Stimulated activated naive CD8-positive, alpha-beta T cell treated with anti-CD3 and anti-CD28 coated beads, Interleukin-15, amount 100 ng/mL, for 72 hours (primary cell): ENCODE measurements at places on chromosomes 6 and 20.

- DNase-seq: no peak
Measured at GRCh38 chr6:108596956-108597355, 36.2 kb downstream of the FOXO3 start.

- DNase-seq: no peak
Measured at GRCh38 chr6:43995137-43995536, 132.1 kb downstream of the MRPL14 start.

GRCh38 chr20:44104798-44105517 lies 82.0 kb downstream of the JPH2 start:
- DNase-seq: no peak

DNA sequence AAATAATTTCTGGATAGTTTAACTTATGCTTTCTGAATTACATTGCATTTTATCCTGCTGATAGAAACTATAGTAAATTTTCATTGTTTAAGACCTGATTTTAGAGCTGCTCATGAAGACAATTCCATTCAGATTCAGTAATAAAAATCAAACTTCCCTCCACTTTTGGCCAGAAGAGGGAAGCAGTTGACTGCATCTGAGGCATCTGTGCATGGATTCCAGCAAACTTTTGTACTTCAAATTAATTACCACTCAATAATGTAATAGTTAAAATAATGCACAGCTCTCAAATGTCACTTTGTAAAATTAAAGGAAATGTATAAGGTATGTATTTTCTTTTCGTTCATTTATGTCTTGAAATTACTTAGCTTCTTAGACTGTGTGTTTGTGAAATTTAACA lies 64.2 kb upstream of the SLC35B3 start:
- no peak for DNase-seq

GRCh38 chr20:21027569-21027968 lies 78.6 kb downstream of the LINC00237 start:
- no peak for DNase-seq

DNA sequence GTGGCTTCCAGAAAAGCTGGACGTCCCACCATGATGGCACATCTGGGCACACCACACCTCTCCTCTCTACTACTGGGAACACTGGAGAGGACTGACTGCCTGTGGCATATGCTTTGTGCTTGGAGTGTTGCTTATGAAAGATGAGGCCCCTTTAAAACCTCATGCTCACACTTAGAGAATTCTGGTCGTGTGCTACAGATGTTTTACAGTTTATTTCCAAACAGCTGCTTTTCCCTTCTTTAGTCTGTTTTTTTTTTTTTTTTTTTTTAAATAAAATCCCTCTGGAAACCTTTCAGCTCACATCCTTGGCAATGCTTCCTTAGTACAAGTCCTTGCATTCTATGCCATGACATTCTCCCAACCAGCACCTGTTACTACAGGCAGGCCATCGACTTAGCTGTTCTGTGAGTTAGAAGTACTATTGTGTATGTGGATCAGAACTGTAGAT lies 60.3 kb downstream of the BMP6 start:
- DNase-seq: no peak

DNA sequence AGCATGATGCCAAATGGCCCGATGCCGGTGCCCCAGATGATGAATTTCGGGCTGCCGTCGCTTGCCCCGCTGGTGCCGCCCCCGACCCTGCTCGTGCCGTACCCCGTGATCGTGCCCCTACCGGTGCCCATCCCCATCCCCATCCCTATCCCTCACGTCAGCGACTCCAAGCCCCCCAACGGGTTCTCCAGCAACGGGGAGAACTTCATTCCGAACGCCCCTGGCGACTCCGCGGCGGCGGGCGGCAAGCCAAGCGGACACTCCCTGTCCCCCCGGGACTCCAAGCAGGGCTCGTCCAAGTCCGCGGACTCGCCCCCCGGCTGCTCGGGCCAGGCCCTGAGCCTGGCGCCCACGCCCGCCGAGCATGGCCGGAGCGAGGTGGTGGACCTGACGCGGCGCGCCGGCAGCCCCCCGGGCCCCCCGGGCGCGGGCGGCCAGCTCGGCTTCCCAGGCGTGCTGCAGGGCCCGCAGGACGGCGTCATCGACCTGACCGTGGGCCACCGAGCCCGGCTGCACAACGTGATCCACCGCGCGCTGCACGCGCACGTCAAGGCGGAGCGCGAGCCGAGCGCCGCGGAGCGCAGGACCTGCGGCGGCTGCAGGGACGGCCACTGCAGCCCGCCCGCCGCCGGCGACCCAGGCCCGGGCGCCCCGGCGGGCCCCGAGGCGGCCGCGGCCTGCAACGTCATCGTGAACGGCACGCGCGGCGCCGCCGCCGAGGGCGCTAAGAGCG lies 144.6 kb downstream of the SOBP start:
- no peak for DNase-seq

DNA sequence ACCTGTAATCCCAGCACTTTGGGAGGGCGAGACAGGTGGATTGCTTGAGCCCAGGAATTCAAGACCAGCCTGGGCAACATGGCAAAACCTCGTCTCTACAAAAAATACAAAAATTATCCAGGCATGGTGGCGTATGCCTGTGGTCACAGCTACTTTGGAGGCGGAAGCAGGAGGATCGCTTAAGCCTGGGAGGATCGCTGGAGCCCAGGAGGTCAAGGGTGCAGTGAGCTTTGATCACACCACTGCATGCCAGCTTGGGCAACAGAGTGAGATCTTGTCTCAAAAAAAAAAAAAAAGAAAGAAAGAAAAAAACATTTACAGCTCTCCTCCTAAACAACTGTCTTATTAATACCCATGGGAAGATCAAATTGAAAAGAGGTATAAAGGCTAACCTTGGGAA lies 8.8 kb upstream of the MYMX start:
- DNase-seq: no peak

DNA sequence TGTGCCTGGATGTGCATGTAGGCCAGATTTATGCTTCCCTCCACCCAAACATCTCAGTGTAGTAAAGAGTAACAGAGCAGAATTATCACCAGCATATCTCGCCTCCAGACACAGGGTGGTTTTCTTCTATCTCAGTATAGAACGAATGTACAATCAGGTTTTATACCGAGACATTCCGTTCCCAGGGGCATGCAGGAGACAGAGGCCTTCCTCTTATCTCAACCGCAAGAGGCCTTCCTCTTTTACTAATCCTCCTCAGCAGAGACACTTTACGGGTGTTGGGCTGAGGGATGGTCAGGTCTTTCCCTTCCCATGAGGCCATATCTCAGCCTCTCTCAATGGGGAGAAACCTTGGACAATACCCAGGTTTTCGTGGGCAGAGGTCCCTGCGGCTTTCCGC lies 36.4 kb upstream of the MC3R start:
- no peak for DNase-seq

DNA sequence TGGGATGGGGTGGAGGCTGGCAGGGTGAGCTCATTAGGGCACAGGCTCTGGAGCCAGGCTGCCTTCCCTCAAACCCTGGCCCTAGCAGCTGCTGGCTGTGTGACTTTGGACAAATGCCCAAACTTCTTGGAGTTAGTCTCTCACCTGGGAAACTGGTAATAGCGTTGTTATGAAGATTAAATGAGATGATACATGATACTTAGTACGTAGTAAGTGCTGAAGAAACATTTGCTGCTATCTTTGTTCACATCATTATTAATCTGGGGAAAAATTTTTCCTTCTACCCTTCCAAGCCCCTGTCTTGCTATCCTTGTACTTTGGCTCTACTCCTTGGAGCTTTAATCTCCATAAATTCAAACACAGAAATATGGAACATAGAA lies 22.3 kb upstream of the PPARD start:
- DNase-seq: no peak

GRCh38 chr6:79610306-79611009 lies 20.7 kb upstream of the SH3BGRL2 start:
- no peak for DNase-seq

DNA sequence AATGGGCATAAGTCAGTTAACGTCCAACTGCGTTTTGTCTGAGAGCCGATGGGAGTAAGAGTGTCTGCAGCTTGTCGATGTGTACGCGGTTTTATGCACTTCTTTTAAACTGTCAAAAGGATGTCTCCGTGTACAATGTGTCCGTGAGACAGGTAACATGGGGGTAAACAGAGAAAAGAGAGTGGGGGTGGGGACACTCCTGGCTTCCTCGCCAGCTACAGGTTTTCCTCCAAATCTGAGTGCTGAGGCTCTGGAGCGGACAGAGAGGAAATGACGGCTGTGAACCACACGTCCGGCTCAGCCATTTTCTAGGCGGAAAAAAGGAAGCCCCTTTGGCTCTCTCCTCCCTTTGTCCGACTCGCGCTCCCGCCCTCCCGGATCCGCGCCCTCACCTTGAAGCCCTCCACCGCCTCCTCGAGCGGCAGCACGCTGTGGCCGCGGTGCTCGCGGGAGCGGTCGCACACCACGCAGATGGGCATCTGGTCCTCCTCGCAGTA lies 916 bp downstream of the TRIM27 start:
- DNase-seq: no peak

- DNase-seq: no peak
Measured at GRCh38 chr20:18256440-18257090, 31.8 kb upstream of the ZNF133 start.

DNA sequence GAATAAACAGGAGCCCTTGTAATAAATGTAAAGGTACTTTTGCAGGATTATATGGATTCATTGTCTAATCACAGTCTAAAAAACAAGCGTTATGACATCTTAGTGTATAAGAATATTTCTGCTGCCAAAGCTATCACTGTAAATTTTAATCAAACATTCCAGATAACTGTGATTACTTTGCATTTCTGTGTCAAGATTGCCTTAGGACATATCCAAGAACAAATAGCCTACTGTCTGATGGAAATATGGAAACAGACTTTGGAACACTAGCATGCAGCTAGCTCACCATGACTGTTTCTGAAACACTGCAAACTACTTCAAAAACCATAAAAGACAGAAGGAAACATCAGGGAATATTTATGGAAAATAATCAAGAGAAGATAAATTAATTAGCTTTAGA lies 248.7 kb upstream of the ASCC3 start:
- no peak for DNase-seq

DNA sequence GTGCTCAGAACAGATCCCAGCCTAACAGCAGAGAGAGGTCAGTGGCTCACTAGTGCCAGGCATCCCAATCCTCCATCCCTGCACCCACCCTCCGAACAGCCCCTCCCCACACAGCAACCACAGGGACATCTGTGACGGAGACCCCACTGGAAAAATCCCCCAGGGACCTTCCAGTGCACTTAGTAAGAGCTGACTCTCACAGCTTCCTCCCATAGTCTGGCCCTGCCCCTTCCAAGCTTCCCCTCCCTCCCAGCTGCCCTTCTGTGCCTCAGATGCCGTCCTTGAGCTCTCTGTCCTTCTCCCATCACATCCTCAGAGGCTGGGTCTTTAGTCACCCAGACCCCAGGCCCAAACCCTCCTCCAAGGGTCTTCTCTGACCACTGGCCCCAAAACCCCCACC lies 9.7 kb upstream of the THBS2 start:
- no peak for DNase-seq

DNA sequence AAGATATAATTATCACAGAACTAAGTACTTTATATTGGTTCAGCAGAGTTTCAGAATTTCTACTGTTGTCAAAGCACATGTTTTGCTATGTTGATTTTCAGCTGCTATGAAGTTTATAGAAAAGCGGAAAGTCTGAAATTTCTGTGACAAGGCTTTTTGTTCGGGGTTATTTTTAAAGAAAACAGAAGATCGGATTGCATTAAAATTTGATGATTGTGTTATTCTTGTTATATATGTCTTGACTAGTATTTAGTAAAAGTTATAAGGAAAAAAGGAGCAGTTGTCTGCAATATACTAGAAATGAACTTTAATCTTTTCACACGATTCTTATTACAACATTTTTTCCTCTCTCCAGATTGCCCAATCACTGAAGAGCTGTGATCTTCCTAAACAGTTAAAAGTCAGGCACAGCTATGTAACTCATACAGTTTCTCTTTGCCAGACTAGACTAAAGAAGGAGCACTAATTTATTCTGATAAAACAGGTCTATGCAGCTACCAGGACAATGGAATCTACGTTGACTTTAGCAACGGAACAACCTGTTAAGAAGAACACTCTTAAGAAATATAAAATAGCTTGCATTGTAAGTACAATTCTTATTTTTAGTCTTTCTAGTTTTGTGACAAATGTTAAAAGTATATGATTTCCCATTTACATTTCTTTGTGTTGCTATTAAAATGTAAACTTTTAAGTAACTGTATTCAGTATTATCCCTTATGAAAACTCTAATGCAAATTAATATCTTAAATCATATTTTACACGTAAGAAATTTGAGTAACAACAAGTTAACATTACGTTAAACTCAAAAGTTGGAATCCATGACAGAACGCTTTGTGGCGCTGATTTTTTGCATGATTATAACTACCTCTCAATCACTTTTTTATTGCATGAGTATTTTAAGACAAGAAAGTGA lies at the start of gene ENPP3:
TSS of gene ENPP3 (plus strand) at position 423 of the 913 bp plus-strand sequence. CDS start at position 506, 83 bp downstream.
- no peak for DNase-seq

DNA sequence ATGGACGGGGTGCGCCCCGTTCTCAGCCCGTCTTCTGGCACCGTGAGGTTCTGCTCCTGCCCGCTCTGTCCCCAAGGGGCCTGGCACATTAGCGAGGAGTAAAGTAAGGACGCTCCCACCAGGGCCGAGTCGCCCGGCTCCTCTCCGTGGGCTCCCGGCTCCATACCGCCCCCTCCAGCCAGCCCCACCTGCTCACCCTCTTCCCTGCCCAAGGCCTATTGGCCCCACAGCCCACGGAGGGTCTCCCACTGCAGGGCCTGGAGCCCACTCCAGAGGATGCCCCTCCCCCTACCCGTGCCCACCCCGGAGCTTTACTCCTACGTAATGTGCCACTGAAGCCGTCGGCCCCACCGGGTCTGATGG lies 47.5 kb upstream of the CHRNA4 start:
- no peak for DNase-seq

DNA sequence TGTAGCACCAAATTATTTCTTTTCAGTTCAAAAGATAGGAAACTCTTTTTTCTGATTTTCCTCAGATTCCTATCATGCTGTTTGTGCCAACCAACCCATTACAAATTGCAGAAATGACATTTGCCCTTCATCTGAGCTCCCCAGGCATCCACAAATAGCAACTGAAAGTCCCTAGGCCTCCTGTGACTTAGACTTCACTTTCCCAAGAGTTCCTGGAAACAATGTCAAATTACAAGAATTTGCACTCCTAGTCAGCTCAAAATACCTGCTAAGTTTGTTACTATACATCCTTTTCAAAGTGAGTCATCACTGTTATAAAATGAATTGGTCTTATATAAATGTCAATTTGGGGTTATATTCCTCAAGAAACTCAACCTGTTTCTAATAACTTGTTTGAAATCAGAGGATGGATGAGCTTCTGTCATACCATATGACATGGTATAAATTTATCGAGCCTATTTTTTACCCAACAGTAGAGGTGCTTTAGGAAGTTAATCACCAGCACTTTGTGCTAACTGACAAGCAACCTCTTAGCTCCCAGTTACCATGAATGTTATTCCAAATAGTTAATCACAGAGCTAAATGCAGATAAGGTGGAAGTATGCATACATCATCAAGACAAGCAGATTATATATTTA lies 256.5 kb downstream of the HACE1 start:
- DNase-seq: no peak

GRCh38 chr20:61886721-61887595 lies 178.7 kb downstream of the TAF4 start:
- DNase-seq: peak; percentile 17

- DNase-seq: no peak
Measured at GRCh38 chr20:20205141-20205861, 153.0 kb downstream of the CFAP61 start.
